ENCODE measurements at places on chromosomes 1 and 21.

DNA sequence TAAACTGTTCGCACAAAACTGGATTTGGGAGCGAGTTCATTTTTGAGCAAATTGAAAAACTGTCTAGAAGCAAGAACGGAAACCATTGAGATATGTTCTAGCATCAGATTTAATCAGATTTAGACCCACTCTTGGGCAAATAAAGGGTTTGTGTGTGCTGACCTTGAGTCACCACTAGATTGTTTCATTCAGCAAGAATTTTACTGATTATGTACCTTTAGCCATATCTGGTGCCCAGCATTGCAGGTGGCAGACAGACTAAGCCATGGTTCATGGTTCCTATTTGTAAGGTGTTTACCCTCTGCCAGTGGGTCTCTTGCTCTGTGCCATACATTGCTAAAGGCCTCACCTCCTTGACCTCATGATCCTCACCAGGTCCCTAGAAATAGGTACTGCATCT lies 1.4 kb downstream of the NUDC start:
- DNase-seq: no peak

GRCh38 chr1:224438989-224439388 lies 4.4 kb upstream of the WDR26 start:
- DNase-seq: no peak

GRCh38 chr1:92443893-92444292 lies 42.8 kb downstream of the GFI1 start:
- DNase-seq: no peak

GRCh38 chr1:152130186-152130585 lies 14.9 kb upstream of the TCHH start:
- DNase-seq: no peak

DNA sequence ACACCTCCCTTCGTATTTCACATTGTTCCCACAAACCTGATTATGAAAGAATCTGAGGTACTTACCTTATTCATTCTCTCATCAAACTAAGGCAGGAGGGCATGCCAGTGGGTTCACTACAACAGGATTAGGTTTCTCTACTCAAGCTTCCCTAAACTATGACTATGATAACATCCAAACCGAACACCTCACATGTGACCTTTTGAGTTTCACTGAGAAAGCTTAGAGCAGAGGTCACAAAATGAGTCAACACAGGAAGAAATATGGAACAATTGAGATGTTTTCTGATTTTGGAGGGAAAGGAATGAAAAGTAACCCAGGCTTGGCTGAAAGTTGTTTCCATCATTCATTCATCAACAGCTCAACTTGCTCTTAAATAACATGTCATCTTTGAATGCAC lies 24.1 kb downstream of the UBR4 start:
- no peak for DNase-seq

GRCh38 chr1:1614204-1614953 lies 921 bp upstream of the MIB2 start:
- peak; percentile 8 for DNase-seq

DNA sequence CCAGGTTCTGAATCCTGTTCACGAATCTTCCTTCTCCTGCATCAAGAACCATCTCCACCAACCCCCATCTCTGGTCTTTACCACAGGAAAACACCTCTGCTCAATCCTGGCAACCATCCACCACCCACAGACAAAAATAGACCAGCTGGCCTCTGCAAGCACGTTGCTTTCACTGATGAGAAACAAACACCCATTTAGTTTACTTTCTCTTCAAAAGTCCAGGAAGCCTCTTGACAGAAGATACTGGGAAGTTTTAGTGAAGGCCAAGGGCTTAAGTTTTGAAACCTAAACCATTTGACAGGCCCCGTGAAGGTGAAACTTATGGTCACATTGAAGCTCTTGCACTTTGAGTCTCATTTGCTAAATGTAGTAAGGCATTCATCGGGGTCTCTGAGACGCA lies 122.6 kb upstream of the PPP2R5A start:
- no peak for DNase-seq

DNA sequence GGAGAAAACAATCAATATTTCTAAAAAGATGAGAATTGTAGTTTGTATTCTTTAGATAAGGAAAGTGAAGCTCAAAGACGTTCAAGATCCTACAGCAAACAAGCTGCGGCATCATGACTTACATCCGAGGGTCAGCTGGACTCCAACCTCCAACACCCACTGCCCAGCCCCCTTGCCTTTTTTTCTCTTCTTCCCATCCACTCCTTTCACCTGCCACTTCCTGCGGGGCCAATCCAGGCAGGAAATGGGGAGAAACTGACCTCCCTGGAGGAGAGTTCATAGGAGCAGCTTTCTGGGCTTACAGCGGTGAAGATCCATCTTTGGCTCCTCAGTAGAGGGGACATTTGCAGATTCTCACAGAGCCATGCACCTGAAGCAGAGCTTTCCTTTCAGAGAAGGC lies 361.5 kb downstream of the PTPRU start:
- DNase-seq: no peak

DNA sequence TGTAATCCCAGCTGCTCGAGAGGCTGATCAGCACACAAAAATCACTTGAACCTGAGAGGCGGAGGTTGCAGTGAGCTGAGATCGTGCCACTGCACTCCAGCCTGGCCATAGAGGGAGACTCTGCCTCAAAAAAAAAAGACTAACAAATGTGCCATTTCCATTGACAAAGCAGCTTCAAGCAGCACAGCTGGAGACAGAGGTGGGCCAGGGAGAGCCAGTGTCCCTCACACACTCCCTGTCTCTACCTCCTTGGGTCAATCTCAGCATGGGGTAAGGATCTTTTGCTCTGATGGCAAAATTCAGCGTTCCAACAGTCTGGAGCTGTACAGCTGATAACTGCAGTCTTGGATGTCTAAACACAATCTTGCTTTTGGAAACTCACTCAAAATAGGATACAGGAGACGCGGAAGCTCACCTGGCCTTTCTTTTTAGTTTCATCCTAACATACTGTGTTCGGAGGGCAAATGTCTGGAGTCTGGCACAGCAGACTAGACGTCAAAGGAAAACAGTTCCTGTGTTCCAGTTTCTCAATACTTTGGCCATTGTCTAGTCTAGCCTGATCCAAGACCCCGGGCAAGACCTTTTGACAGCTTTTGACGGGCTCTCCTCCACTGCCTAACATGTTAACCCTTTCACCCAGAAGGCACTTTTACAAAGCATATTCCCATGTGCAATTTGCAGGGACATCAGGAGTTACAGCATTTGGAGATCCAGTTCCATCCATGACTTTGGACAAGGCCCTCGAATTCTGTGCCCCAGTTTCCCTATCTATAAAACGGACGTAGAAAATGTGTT lies 2.9 kb downstream of the RCC2 start:
- DNase-seq: no peak

DNA sequence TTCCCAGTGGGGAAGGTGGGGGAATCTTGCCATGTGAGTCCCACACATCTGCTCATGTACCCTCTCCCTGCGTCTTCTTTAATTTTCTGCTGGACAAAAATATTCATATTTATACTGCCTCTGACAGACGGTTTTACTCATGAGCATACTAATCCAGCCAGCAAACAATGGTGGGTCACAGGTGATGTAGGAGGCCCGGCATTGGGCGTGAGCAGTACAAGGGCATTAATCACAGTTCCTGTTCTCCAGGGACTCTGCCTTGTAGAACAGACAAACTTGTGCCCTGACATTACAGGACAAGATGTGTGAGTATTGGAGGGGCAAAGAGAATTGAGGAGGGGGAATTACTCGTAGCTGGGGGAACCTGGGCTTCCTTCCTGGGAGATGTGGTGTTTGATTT lies 25.0 kb downstream of the MTARC1 start:
- DNase-seq: no peak

DNA sequence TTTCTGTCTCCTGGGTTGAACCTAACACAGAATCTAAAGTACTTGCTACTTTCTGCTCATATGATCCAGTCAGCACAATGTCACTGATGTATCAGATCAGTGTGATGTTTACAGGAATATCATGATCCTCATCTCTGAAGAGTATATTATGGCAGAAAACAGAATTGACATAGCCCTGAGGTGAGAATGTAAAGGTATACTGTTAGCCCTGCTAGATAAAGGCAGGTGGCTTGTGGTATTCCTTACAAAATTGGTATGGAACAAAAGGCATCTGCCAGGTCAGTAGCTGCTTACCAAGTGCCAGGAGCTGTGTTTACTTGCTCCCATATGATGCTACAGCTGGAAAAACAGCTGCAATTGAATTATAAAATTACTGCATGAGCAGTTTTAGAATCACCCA lies 30.5 kb downstream of the AADACL4 start:
- no peak for DNase-seq
